ENCODE measurements at places on chromosomes 1 and 21. TPM values are rescaled to one million over a fixed set of nuclear protein-coding genes. Genes with fewer than 3 reads are reported as not detected.

DNA sequence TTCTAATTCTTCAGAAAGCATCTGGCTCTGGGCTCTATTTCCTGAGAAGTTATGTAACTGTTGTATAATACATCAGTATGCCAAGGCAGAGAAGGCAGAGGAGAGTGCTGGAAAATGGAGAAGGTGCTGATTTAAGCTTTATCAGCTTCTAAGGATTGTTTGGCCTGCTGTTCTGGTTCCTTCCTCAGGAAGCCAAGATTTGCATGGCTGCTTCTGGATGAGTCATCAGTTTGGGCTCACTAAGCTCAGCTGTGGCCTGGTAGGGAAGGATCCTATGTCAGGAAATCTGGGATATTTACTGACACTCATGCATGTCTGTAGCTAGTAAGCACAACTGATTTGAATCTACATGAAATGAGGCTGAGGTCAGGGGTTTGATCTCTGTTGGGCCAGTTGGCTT, 73.2 kb upstream of the ADGRL4 start:
- DNase-seq: no peak

DNA sequence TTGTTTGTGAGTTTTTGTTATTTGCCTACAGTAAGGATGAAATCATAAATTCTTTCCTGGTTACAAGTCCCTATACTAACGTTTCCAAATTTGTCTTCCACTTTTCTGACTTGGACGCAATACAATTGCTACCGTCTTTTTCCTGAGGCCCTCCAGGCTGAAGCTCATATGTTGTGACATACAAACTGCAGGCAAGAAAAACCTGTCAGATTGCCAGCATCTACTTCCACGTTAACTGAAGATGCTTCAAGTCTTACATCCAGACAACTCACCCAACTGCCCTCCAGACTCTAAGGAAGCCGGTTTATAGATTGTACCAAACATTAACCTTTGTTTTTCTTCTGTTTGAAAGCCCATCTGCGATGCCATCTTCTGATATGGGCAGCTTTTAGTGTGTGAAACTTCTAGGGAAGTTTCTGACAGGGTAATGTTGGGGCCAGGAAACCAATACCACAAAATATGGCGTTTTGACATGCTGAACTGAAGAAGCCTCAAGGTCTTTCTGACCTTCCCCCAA, 21.4 kb upstream of the RNF11 start:
- DNase-seq: no peak

- DNase-seq: no peak
Measured at GRCh38 chr1:214917081-214917635, 165.4 kb upstream of the KCNK2 start.

Gene ROR1
- not detected for total RNA-seq

- DNase-seq: no peak
Measured at GRCh38 chr1:216416488-216416887, 6.8 kb downstream of the USH2A start.

GRCh38 chr1:54591127-54591756, 32.1 kb downstream of the FAM151A start:
- DNase-seq: no peak

- DNase-seq: no peak
Measured at GRCh38 chr1:169941982-169942830, 48.5 kb upstream of the SCYL3 start.

Gene NUDT4B
- total RNA-seq: 0.56 TPM

Gene SPRR4
- total RNA-seq: not detected

Gene LTN1
- total RNA-seq: 42.1 TPM

DNA sequence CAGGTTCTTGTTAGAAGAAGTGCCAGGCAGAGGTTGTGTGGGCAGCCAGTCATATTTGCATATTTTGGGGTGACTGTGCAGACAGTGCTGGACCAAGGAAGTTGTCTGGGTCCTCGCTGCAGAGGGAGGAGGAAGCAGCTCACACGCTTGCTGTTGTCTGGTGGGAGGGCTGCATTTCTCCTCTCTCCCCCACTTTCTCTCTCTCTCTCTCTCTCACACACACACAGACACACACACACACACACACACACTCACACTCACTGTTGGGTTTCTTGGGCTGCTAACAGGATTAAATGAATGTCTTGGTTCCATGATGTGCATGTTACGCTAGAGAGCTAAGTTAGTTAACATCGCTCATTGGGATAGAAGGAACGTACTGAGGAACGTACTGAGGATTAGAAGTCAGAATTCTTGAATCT, 72.9 kb downstream of the AGPAT3 start:
- no peak for DNase-seq

DNA sequence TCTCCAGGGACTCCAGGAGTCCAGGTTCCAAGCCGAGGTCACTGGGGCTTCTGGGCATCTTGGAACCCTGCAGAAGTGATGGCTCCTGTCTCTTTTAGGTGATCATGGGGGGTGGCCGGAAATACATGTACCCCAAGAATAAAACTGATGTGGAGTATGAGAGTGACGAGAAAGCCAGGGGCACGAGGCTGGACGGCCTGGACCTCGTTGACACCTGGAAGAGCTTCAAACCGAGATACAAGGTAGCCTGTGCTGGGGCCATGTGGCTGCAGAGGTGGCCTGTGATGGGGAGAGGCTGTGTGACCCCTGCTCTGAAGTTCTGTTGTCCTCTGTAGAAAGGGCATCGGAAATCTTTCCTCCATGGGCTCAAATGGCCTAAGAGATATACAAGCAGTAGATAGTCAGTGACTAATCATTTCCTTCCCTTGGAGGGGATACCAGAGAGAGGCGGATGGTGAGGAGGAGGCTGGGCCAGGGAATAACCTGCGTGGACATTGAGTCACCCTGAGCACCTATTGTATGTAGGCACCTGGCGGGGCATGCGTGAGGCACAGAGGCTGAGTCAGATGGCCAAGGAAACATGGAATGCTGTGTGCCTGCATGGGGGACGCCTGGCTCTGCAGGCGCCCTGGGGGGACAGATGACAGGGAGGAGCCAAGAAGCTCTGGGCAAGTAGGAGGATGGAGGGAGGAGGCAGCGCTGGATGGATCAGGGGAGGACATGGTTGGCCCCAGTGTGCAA, 59.0 kb downstream of the ALPL start:
- DNase-seq: no peak

Gene FCGR2B
- 0.21 TPM for total RNA-seq

GRCh38 chr1:68490046-68490651, 6.7 kb downstream of the DEPDC1 start:
- no peak for DNase-seq

GRCh38 chr1:61111084-61112004, 29.0 kb downstream of the NFIA start:
- DNase-seq: no peak

Gene ZNF683
- total RNA-seq: not detected

- no peak for DNase-seq
Measured at GRCh38 chr1:118504867-118505266, 319.8 kb upstream of the SPAG17 start.

DNA sequence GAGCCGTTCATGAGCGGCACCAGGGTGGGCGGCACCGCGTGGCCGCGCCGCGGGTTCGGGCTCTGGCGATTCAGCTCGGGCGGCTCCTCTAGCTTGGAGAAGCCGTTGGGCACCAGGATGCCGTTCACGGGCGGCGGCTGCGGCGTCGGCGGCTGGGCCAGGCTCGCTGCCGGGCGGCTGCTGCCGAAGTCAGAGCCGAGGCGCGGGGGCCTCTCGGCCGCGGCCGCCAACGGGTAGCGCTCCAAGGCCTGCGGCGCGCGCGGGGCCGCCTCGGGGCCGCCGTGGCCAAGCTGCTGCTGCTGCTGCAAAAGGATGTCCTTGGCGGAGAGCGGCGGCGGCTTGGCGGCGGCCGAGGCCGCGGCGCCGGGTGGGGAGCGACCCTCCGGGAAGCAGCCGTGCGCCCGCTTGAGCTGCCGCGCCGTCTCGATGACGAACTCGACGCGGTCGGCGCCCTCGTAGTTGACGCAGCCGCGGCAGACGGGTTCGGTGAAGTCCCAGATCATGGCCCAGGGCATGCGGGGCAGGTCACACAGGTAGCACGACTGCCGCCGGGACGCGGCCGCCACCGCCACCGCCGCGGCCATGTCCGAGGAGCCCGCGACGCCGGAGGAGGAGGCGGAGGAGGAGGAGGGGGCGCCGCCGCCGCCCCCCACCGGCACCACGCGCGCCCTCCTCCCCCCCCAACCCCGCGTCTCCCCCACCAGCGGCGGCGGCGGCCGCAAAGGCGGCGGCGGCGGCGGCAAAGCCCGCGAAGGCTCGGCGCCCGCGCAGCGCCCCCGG, 877 bp downstream of the IRF2BP2 start:
- DNase-seq: peak; percentile 81

DNA sequence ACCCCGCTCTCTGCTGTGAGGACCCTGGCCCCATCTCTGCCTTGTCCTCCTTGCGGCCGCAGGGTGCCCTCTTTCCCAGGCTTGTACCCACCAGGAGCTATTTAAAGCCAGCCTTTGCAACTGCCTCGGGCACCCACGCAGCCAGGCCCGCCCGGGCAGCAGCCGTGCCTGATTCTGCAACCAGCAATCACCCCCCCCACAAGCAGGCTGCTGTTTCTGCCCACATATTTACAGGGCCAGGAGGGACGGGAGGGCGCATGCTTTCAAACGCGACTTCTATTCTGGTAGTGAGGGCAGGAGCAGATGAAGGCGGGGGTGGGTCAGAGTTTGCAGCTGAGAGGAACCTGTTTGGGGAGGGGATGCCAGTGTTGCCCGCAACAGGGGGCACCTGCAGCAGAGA, 13.6 kb downstream of the GABRD start:
- no peak for DNase-seq

DNA sequence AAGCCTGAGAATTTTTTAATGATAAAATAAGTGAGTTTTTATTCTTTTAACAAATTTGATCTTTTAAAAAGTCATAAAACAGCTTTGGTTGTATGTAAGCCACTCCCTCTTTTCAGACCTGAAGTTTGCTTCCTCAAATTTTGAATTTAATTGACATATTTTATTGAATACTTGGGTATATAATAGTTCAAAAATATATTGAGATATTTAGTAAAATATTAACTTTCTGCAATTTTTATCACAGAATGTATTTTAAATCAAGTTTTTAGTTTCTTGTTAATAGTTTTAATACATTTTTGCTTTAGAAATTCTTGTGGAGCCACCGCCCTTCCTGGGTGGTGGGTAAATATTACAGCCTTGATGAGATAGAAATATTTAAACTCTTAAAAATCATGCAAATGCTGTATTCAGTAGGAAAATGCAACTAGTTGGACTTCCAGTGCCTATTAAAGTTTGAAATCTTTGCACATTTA, 867 bp downstream of the PTPRC start:
- no peak for DNase-seq

DNA sequence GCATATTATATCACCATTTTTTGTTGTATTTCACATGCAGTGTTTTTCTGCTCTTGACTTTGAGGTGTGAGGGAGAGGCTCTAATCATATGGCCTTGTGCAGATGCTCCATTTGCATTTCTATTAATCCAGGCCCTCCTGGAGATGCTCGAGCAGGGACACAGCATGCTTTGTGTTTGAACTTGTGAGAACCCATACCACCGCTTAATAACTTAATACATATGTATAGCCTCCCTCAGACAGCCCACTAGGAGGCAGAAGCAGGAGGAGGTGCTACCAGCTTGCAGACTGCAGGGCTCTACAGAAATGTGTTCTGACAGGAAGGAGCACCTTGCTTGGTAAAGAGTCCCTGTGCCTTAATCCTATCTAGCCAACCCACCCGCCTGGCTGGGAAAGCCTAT, 155.2 kb downstream of the BARHL2 start:
- no peak for DNase-seq

DNA sequence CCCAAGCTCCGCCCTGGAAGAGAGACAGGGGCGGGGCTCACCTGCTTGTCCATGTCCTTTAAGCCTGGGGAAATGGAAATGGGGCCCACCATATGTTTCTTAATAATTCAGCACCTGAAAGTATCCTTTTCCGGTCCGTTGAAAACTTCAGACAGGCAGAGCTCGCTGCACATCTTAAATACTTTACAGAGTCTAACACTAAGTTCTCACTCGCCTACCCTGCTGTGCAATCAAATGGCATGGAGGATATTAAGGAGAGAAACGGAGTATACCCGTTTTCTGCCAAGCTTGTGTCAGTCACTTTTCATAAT, 467 bp upstream of the CC2D1B start:
- DNase-seq: no peak

Gene PGLYRP3
- total RNA-seq: not detected

- DNase-seq: peak; percentile 66
Measured at GRCh38 chr1:206551986-206552326, 44.6 kb downstream of the RASSF5 start.

Gene ADAM30
- not detected for total RNA-seq

GRCh38 chr1:29944253-29944905, 708.1 kb downstream of the PTPRU start:
- no peak for DNase-seq

Gene TNFSF4
- total RNA-seq: 0.82 TPM

GRCh38 chr1:150552128-150552910, 3.1 kb downstream of the ADAMTSL4 start:
- no peak for DNase-seq

Gene KLF17
- total RNA-seq: not detected

DNA sequence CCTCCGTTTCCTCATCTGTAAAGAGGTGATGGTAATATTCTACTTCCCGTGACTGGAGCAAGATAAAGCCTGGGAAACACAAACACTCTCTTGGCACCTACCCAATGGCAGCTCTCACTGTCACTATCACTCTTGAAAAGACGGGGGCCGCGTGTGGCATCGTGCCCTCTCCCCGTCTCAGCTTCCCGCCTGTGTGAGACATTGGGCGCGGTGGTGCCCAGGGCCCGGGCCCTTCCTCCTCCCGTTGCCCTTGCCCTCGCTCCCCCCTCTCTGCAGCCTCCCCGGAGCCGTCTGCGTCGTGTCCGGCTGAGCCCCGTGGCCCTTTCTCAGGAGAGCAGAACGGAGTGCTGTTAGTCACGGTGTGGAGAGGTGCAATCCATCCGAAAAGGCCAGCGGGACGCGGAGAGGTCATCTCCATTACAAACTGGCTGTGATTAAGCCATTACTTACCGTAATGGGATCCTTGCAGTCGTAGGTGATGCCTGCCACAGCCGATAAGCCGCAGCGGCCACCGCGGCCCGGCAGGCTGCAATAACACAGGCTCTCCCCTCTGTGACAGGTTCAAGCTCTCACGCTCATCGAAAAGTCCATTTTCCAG, 156.4 kb upstream of the ZC3H12A start:
- DNase-seq: no peak

GRCh38 chr1:202998836-202999750, 8.1 kb upstream of the TMEM183A start:
- no peak for DNase-seq

- no peak for DNase-seq
Measured at GRCh38 chr1:88204612-88205167, 479.4 kb upstream of the PKN2 start.

DNA sequence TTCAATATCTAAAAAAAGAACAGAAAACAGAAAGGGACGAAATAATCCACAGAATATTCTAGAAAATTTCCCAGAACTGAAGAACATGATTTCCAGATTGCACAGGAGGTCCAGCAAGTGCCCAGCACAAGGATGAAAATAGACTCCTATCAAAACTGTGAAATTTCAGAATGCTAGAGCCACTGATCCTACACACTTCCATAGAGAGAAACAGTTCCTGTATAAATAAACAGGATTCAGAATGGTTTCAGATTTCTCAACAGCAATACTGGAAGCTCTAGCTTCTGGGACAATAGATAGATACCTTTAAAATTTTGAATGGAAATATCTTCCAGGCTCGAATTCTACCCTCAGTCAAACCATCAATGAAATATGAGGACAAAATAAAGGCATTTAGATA, 4.6 kb downstream of the TARBP1 start:
- no peak for DNase-seq

Measured in activated naive CD4-positive, alpha-beta T cell treated with anti-CD3 and anti-CD28 coated beads, Interleukin-2, amount 50 U/mL, for 72 hours (primary cell).